Placental pericyte (primary cell): ENCODE measurements at places on chromosomes 3 and 15. TPM values are rescaled to one million over a fixed set of nuclear protein-coding genes. Genes with fewer than 3 reads are reported as not detected.

Gene RPS17
- 821 and 1,035 TPM in 2 replicates for total RNA-seq

Gene APBA2
- 20.8 and 37.1 TPM in 2 replicates for total RNA-seq

Gene CCDC13
- total RNA-seq, result 0.22 and 0.57 TPM in 2 replicates

Gene RARRES1
- 4.2 and 14.0 TPM in 2 replicates for total RNA-seq

Gene CISH
- total RNA-seq, result 0.72 and 2.0 TPM in 2 replicates

Gene COLQ
- total RNA-seq, result 0.29 and 0.66 TPM in 2 replicates

Gene PDIA5
- 34.1 and 102 TPM in 2 replicates for total RNA-seq

Gene PRRT3
- 2.6 and 2.7 TPM in 2 replicates for total RNA-seq

Gene EIF1B
- 15.6 and 17.5 TPM in 2 replicates for total RNA-seq

Gene SLC24A5
- total RNA-seq, result not detected in 2 replicates

Gene CHCHD4
- total RNA-seq, result 9.2 and 11.2 TPM in 2 replicates

Gene BLM
- 0.44 and 17.0 TPM in 2 replicates for total RNA-seq
